Anterior cingulate cortex (tissue), 58 donors: ENCODE measurements at places on chromosomes 2 and 18.
A peak's percentile ranks its signal among the peaks of the same experiment; 100 is the strongest.

GRCh38 chr2:45902380-45902779, 250.9 kb downstream of the PRKCE start:
- DNase-seq = no peak

- no peak for DNase-seq
These were observed 20.7 kb upstream of the DNAH6 start for GRCh38 chr2:84495539-84496146.

DNA sequence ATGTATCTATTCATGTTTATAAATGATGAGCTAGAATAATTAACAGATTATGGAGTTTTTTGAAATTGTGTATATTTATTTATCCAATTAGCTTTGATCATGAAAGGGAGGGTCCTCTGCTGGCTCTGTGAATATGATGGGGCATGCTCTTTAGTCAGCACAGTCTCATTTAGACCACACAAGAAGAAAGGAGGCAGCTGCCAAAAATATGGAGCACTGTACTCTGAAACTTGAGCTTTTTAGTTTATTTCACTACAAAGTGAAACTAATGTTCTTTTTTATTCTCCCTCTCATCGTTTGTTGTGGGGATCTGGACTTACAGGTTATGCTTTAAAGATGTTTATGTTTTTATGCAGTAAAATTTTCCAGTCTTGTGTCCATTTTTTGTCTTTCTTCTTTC, 266.9 kb upstream of the GULP1 start:
- DNase-seq = no peak

- no peak for DNase-seq
These were observed 60.4 kb upstream of the RNF152 start for GRCh38 chr18:61953161-61953560.

GRCh38 chr18:21129566-21130216, 18.1 kb upstream of the ROCK1 start:
- DNase-seq = no peak

- no peak for DNase-seq
These were observed 71.7 kb upstream of the WDR75 start for GRCh38 chr2:189369566-189369965.

DNA sequence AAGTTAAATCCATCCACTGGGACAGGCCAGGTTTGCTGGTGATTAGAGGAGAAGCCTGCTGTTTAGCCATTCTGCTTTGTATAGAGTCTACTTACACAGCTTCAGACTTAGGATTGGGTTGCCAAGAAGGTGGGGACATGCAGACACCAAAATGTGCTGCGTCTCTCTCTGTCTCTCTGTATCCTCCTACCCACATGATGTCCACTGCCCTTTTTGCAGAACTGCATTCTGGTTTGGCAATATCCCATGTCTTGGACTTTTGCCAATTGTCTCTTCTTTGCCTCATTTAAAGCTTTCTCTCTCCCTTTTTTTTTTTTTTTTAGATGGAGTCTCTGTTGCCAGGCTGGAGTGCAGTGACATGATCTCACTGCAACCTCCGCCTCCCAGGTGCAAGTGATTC, 261.1 kb upstream of the FN1 start:
- DNase-seq = no peak

DNA sequence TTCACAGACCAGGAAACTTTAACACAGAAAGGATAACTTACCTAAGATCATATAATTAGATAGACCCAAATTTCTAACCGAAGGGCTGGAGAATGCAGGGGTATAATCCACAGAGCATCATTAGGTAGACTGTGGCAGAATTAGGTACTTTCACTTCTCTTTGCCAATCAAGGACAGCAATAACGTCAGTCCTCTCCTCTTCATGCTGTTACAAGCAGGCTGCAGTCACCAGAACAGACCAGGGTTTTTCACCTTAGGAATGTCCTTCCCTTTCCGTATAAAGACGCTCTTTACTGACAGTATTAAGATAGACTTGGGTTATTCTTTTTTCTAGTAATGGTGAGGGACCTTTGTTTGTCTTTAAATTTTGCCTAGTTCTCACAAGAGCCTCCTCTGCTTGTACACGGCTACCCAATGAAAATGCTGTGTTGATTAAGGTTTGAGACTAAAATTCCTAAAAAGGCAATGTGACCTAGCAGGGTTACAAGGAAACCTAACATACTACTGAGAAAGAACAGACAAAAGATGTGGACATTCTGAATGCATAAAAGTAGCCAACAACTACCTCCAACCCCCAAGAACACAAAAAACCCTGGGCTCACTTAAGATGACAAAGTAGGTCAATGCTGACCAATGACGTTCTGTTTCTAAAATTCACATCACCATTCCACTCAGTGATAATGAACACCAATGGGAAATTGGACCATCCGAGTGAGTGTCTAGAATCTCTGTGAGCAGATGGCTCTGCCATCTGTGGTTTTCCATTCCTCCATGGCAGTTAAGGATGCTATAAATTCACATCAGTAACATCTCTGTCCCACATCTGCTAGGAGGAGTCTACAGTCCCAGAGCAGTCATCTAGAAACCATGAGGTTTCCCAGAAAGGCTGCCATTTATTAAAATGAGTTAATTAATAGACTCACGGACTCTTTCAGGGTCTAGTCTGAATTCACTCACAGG, 2.1 kb downstream of the PDIA6 start:
- no peak for DNase-seq

- no peak for DNase-seq
These were observed 106.9 kb upstream of the RGPD4 start for GRCh38 chr2:107719836-107720235.

- DNase-seq = no peak
These were observed 241.9 kb downstream of the PTPRM start for GRCh38 chr18:7808992-7809391.

- no peak for DNase-seq
These were observed 9.8 kb upstream of the ZCCHC2 start for GRCh38 chr18:62512996-62513395.

GRCh38 chr2:211994806-211995205, 543.8 kb downstream of the ERBB4 start:
- no peak for DNase-seq

GRCh38 chr18:59569390-59569791, 127.8 kb downstream of the CCBE1 start:
- DNase-seq = no peak

GRCh38 chr2:144376460-144376859, 143.5 kb downstream of the ZEB2 start:
- DNase-seq = no peak

GRCh38 chr2:241859436-241860183, 916 bp upstream of the PDCD1 start:
- DNase-seq = no peak

DNA sequence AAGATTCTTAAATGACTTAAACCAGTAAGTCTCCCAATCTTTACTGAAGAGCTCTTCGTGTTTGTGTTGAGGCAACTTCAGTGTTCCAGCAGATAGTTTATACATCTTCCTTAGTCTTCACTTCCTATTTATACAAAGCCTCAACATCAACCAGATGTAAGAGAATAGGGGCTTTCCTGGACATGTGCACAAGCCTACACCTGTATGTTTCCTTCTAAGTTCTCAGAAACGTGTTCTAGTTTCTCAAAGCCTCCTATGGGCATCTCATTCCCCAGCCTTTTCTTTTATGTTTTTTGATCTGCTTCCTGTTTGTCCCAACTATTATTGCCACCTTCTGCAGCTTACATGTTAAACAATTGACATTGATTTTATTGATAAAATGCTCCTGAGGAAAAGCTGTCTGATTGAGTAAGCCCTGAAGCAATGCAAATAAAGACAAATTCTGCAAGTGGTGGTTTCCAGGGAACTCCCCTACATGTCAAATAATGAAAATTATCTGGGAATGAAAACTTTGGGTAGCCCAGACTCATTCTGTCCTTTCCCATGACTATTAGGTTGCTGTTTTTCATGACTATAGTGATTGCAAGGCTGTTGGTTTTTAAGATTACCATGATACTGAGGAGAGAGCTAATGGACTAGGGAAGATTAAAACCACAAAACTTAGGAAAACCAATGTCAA, 663.3 kb upstream of the ACVR2A start:
- DNase-seq = no peak

GRCh38 chr2:217023611-217024010, 163.7 kb upstream of the TNP1 start:
- DNase-seq = no peak

- DNase-seq = peak; percentile 45
These were observed 25.8 kb downstream of the GPR55 start for GRCh38 chr2:230899287-230899686.

GRCh38 chr2:241796209-241796608, 12.8 kb upstream of the NEU4 start:
- no peak for DNase-seq

GRCh38 chr18:55085557-55086285, 126.5 kb upstream of the CCDC68 start:
- no peak for DNase-seq

GRCh38 chr2:29475499-29475898, 360.3 kb downstream of the CLIP4 start:
- no peak for DNase-seq

GRCh38 chr2:213834331-213834730, 550.1 kb downstream of the SPAG16 start:
- no peak for DNase-seq

DNA sequence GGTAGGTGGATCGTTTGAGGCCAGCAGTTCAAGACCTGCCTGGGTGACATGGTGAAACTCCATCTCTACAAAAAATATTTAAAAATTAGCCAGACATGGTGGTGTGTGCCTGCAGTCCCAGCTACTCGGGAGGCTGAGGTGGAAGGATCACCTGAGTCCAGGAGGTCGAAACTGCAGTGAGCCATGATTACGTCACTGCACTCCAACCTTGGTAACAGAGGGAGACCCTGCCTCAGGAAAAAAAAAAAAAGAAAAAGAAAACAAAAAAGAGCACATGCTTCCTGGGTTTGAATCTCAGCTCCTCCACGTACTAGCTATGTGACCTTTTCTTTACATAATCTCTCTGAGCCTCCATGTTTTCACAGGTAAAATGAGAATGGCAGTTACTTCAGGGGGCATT, 107.5 kb upstream of the STPG4 start:
- no peak for DNase-seq

DNA sequence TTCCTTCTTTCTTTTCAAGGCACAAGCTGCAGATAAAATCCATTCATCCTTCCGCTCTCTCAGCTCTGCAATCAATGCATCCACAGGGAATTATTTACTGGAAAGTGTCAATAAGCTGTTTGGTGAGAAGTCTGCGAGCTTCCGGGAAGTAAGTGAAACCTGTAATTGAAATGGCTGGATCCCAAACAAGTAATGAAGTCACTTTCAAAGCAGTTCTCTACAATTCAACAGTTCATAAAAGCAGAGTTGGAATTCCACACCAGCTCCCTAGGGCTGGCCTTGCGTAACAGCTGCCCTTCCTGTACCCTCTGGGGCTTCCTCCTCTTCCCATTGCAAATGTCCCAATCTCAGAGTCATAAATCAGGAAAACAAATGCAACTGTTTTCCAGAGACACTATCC, 9.6 kb downstream of the SERPINB2 start:
- DNase-seq = no peak

GRCh38 chr2:50509852-50510251, 522.1 kb downstream of the NRXN1 start:
- no peak for DNase-seq

DNA sequence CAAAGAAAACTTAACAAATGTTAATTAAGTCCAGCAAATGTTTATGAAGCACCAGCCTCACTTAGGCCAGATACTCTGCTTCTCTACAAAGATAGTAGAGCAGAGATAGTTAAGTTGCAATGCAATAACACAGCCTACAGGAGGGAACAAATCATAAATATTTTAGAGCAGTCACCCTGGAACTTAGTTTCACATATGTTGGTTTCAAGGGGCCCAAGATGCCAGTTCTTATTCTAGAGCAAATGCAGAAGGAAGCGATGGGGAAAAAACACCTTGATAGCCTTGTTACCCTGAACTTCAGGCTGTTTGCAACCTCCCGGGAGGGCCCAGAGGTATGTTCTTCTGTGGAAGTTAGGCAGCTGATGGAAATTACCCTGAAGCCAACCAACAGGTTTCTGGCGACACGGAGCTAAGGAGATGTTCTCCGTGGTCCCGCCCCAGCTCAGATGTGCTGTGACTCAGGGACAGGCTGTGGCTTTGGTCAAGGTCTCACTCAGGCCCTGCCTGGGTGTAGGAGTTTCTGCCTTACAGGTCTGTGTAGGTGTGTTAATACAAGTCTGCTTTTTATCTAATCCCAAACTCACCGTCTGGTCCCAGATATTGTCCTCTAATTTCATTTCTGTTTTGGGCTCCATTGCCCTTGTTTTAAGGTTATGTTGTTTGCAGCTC, 3.8 kb downstream of the CTIF start:
- no peak for DNase-seq

DNA sequence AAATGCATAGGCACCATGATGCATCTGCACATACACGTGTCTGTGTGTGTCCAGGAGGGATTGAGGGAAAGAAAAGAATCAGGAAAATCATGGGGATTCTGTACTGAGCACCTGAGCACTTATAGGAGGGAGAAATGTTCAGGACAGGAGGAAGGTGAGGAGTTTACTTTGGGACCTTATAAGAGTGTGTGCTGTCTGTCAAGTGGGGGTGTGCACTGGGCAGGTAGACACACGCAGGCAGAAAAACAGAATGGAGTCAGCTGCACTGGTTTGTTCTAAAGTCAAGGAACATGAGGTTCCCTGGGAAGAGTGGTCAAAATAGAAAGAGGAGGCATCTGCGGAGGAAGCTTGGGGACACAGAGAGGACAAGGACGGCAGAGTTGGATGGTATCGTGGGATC, 92.2 kb upstream of the KCTD1 start:
- DNase-seq = no peak

DNA sequence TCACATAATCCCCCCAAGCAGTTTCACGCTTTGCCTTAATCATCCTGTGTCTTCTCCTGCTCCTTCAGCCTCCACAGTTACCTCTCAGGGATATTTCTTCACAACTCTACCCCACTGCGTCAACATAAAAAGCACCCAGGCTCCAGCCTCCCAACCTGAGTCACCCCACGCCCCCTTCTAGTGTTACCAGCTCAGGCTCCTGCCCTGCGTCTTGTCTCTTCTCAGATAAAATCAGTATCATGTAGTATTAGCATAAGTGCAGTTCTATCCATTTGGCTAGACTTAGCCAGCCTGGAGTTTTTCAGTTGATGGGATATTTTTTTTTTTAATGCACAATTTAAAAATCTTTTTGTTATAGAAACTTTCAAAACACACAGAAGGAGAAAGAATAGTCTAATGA, 9.6 kb upstream of the PELI1 start:
- DNase-seq = no peak

GRCh38 chr2:148926291-148926961, 51.4 kb downstream of the KIF5C start:
- DNase-seq = peak; percentile 30

- DNase-seq = no peak
These were observed 33.6 kb upstream of the CHRNA1 start for GRCh38 chr2:174797781-174798276.

DNA sequence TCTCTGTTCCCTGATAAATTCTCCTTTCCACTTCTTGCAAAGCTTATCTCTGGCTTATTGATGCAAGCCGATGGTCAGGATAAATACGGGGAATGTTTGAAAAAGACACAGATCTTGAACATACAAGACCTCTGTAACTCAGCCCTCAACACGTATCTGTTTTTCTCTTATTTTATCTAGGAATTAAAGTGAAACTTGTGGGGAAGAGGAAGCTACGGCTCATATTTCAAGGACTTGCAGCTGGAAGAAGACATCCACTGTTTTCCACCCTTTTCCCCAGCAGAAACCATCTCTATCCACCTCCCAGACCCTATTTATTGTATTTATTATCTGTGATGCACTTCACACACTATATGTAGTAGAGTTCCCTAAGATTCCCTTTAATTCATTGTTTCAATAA, 98.4 kb upstream of the TANK start:
- no peak for DNase-seq

GRCh38 chr2:85314884-85315242, 12.9 kb downstream of the TGOLN2 start:
- DNase-seq = no peak
